Stimulated activated CD8-positive, alpha-beta memory T cell treated with anti-CD3 and anti-CD28 coated beads, Interleukin-7, amount 100 ng/mL, for 48 hours (primary cell): ENCODE measurements at places on chromosomes 5 and 9.

- no peak for DNase-seq
These were observed 1.1 kb downstream of the LHX2 start for GRCh38 chr9:124012368-124013301.

- DNase-seq = no peak
These were observed 126.1 kb upstream of the HAPLN1 start for GRCh38 chr5:83846624-83847350.

DNA sequence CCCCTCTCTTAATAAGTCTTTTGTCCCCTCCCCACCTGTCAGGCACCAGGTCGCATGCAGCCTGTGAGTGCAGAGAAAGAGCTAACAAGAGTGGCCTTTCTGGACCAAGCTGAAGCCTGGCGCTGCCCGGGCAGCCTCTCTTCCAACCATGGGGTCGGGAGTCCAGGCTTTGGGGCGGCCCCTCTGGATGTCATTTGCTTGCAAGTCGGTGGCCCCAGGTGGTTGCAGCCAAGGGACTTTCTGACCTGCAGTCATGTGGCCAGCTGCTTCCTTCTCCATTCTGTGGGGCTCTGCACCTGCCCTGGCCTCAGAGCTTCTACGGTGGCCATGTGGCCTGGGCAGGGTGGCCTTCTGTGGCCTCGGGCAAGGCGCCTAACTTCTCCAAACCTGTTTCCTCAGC is 159.7 kb downstream of the DAB2IP start:
- no peak for DNase-seq

- no peak for DNase-seq
These were observed 196.2 kb downstream of the AOPEP start for GRCh38 chr9:94922691-94923107.

DNA sequence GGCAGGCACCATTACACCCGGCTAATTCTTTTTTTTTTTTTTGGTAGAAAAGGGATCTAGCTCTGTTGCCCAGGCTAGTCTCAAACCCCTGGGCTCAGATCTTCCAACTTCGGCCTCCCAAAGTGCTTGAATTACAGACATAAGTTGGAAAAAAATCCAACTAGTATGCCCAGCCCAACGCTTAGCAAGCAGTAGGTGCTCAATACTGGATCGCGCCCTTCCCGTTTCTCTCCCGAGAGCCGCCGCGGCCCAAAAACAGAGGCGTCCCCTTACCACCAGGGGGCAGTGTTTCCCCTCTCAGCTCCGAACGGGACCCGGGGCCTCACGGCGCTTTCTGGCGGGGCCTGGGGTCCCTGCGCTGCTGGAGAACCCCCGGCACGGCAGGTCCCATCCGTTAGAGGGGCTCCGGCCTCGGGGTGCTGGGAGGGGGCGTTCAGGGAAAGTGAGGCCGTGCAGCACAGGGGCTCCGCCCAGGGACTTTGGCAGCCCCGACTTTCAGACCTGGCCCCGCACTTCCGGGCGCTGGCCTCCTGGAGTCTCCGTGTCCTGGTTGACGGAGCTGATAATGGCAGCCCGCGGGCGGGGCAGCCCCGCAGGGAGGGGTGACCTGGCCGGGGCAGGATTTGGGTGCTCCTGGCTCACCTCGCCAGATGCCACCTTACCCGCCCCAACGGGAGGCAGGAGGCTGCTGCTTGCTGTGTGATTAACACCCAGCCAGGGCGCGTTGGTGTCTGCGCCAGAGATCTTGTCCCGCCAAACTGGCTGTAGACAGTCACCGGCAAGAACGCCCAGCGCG is 15.2 kb downstream of the PTGES start:
- peak; percentile 58 for DNase-seq

- DNase-seq = no peak
These were observed 289.6 kb downstream of the GLIS3 start for GRCh38 chr9:4010309-4010708.

DNA sequence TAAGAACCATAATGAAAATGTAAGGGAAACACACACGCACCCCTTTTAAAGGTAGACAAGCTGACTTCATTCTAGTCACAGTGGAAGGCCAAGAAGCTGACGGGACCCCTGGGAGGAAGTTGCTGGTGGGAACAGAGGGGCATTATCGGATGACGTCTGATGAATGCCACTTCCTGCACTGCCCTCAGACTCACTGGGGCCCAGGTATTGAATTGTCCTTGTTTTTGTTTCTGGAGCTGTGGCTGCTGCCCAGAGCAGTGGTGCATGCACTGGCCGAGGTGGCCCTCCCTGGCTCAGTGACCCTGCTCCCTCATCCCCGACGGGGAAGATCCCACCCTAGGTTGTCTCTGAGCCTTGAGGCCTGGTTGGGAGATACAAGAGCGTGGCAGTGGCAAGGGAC is 15.3 kb upstream of the RPL26L1 start:
- no peak for DNase-seq

- DNase-seq = no peak
These were observed 1.5 kb downstream of the GDNF start for GRCh38 chr5:37838152-37838932.

GRCh38 chr9:99590840-99591239 is 230.8 kb upstream of the NR4A3 start:
- DNase-seq = no peak

- no peak for DNase-seq
These were observed 77.8 kb downstream of the ZNF608 start for GRCh38 chr5:124668353-124669299.

DNA sequence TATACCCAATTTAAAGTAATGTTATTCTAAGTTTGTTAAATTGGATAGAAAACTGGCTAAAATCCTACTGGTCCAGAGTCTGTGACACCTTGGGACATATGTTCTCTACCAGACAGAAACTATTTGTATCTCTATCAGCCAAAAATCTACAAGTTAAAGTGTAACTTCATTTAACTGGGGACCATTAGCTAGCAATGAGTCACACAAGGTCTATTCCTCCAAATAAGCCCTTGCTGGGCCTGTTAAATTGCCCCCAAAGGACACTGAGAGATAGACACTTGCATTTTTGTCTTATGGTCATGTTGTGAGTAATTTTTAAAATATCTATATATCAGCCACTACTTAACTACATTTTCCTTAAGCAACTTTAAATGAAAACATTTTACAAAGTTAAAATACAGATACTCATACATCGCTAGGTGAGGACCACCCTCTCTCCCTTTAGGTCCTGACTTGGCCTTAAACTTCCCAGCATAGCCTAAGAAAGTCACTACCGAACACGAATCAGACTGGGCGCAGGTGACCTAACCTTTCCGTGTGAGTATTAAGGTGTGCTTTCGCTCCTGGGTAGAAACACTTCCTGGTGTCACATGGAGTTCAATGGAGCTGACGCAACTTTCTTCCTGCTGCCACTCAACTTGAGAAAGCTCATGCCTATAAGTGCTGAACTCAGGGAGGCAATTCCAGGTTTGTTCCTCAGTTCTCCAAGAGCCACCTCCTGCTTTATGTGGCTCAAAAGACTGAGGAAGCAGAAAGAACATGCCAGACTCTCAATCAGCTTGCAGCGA is 249.1 kb downstream of the DIRAS2 start:
- no peak for DNase-seq

GRCh38 chr5:158390577-158390976 is 531.6 kb upstream of the CLINT1 start:
- DNase-seq = no peak

DNA sequence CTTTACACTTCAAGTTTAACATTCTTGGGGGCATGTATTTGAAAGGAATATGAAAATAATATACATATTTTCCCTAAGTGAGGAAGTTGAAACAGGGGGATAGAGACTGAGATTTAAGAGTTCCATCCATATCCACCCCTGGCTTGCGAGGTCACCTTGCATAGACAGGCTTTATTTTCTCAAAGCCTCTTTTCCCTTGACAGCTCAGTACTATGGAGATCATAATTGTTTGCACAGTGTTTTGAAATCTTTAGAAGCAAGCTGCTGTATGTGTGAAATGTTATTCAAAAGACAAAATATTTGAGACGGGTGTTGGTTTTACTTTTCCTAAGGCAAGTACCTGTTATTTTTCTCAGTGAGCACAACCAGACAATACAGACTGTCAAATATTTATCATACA is 163.1 kb downstream of the LRRC70 start:
- DNase-seq = no peak

- DNase-seq = no peak
These were observed 137.5 kb downstream of the BAAT start for GRCh38 chr9:101247297-101247696.

DNA sequence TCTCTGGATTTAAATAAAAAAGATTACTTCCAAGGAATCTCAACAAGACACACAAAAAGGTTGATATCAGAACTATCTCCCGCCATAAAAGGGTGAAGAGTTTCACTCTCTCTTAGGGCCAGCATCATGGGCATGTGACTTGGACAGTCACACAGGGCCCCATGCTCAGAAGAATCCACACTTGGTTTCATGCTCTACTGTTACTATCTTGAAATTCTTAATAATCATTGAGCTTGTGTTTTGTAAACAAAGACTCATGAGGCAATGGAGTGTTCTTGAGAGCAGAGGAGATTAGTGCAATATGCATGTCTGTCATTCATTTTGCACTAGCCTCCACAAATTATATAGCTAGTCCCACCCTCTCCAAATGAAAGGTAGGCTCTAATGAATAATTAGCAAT is 58.4 kb downstream of the HMHB1 start:
- DNase-seq = no peak

- no peak for DNase-seq
These were observed 7.4 kb downstream of the REEP5 start for GRCh38 chr5:112914584-112914983.

GRCh38 chr9:20349568-20349967 is 272.7 kb downstream of the MLLT3 start:
- DNase-seq = no peak

- no peak for DNase-seq
These were observed 9.4 kb downstream of the CD180 start for GRCh38 chr5:67187006-67187715.

- no peak for DNase-seq
These were observed 101.8 kb downstream of the TTLL11 start for GRCh38 chr9:121991307-121991661.

DNA sequence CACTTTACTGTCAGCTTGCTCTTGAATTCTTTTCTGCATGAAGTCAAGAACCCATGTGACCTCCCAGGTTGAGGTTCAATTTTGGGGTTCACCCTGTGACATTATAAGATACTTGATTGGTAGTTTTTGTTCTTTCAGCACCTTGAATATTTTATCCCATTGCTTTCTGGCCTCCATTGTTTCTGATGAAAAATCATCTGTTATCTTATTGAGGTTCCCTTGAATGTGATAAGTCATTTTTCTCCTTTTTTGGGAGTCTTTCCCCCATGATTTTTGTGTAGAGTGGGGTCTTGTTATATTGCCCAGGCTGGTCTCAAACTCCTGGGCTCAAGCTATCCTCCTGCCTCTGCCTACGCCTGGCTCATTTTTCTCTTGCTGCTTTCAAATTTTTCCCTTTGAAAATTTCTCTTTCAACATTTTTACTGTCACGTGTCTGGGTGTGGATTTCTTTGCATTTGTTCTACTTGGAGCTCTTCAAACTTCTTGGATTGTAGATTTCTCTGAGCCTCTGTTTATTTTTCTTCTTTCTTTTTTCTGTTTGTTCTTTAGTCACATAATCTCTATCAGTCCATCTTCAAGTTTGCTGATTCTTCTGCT is 20.8 kb upstream of the SLC44A1 start:
- no peak for DNase-seq

DNA sequence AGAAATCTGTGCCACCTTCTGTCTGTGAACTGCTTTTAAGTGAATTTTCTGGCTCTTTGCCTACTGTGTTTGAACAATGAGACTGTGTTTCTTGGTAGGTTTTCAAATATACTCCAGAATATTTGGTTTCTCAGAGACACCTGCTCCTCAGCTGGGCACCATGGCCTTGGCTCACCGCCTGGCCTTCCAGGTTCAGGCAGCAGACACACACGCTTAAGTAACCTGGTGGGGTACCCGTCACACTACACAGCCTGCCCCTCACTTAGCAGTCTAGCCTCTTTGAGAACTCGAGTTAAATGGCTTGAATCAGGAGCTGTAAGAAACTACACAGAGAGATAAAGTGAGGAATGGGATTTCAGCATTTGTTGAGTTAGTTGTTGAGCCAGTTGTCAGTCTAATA is 530.5 kb downstream of the MTRR start:
- no peak for DNase-seq

- DNase-seq = no peak
These were observed 2.6 kb upstream of the SVEP1 start for GRCh38 chr9:110582156-110582555.
